ENCODE measurements at places on chromosomes 12 and 14.

DNA sequence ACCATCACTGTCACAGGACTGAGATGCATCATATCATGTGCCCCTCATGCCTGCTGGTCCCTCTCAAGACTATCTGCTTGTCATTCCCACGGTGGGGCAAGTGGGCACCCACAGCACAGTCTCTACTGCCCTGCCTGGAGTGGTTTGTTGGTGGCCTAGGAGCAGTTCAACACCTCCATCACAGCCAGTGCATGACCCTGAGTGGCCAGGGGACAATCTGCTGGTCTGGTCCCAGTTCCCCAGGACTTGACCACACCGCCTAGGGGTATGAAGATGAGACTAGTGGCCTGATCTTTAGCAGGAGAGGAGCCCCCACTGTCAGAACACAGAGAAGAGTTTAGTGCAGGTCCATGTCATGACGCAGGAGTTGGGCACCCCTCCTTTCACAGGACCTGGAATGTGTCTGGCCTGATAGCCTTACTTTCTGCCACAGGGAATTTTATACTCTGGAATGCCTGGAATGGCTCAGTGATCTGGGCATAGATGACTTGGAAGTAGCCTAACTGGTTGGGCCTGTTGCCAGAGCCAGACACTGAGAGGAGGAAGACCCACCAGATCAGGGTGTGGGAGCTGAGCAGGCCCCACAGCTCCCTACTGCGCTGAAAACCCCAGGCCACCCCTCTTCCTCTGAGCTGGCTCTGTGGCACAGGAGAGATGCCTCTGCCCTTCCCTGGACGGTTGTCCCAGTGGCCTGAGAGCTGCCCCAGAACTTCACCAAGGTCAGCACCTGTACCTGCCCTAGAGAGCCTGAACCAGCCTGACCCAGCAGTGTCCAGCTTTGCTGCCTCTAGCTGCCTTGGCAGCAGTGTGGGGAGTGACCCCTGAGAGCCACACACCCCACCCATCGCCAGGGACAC lies 83.3 kb downstream of the PUS7L start:
- H3K27ac ChIP-seq: no peak overlapping the region
- peaks cover 16% of the 10 kb centered on the region for H3K27me3 ChIP-seq
- H3K4me3 ChIP-seq: no peak overlapping the region
- DNase-seq: no peak
- no peaks in the 10 kb centered on the region for H3K4me1 ChIP-seq

DNA sequence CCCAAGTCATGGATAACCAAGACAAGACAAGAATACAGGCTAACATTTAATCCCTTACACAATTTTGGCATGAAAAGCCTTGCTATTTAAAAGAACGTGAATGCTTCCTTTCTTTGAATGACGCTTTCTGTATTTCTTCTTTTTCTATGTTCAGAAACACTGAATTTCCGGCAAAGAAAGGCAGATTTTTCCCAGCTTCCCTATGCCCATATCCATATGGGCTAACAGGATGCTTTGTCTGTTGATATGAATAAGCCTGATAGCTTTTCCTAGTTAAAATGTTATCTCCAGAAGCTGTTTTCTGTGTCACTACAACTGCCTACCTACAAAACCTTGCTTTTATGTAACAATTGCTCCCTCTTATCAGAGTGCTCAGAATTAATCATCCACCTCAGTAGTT lies 38.3 kb upstream of the CACNA2D4 start:
- H3K27ac ChIP-seq: no peak overlapping the region
- no peak for DNase-seq
- H3K27me3 ChIP-seq: no peaks in the 10 kb centered on the region
- H3K4me1 ChIP-seq: no peaks in the 10 kb centered on the region
- no peak overlapping the region for H3K4me3 ChIP-seq
- peaks cover 30% of the 10 kb centered on the region for H3K36me3 ChIP-seq

GRCh38 chr12:58529114-58529665 lies 391.1 kb downstream of the LRIG3 start:
- H3K4me3 ChIP-seq: no peak overlapping the region
- no peaks in the 10 kb centered on the region for H3K4me1 ChIP-seq
- no peak overlapping the region for H3K27ac ChIP-seq
- peaks cover 6% of the 10 kb centered on the region for H3K27me3 ChIP-seq
- no peaks in the 10 kb centered on the region for H3K36me3 ChIP-seq
- DNase-seq: no peak

GRCh38 chr12:124007826-124008570 lies 35.0 kb downstream of the ZNF664 start:
- no peaks in the 10 kb centered on the region for H3K27me3 ChIP-seq
- H3K36me3 ChIP-seq: peaks cover 27% of the 10 kb centered on the region
- peaks cover 31% of the 10 kb centered on the region for H3K4me1 ChIP-seq
- peak overlapping the region; percentile 56 for H3K4me3 ChIP-seq
- DNase-seq: no peak
- H3K27ac ChIP-seq: peak overlapping the region; percentile 41

DNA sequence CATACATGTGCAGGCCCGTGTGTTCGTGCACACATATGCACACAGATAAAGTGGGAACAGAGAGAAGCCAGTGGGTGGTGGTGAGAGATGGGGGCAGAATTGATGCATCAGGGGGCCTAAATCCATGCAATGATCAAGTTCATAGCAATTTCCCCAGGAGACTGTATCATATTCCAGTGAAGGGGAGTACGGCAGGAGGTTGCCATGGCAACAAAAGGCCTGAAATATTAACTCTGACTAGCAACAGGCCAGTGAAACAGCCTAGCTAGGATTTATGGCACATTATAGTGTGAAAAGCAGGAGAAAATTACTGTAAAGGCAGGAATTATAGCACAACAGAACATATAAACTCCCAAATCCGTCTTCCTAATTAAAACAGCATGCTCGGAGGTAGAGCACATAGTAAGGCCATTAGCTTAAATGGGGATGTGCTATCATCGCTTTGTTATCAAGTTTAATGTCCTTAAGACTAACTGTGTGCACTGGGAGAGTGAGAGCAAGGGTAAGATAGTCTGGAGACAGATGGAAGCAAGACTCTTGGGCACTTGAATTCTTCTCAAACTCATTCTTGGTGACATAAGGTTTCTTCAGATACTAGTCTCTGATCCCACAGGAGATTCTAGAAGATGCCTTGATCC lies 806.3 kb downstream of the DIO2 start:
- H3K36me3 ChIP-seq: no peaks in the 10 kb centered on the region
- H3K27me3 ChIP-seq: no peaks in the 10 kb centered on the region
- DNase-seq: no peak
- H3K27ac ChIP-seq: no peak overlapping the region

GRCh38 chr12:117501076-117501869 lies 139.8 kb upstream of the NOS1 start:
- H3K4me1 ChIP-seq: no peaks in the 10 kb centered on the region
- H3K27ac ChIP-seq: no peak overlapping the region
- DNase-seq: no peak
- no peak overlapping the region for H3K4me3 ChIP-seq
- H3K27me3 ChIP-seq: no peaks in the 10 kb centered on the region
